ENCODE measurements at places on chromosomes 4 and X.

- peak; percentile 39 for DNase-seq
Measured at GRCh38 chr4:185127021-185127925, 15.8 kb upstream of the SLC25A4 start.

GRCh38 chr4:128775477-128775876 is 34.0 kb upstream of the JADE1 start:
- no peak for DNase-seq

- DNase-seq, result no peak
Measured at GRCh38 chrX:96682516-96682915, 2.1 kb upstream of the DIAPH2 start.

GRCh38 chrX:47178337-47178736 is 15.3 kb upstream of the UBA1 start:
- no peak for DNase-seq

- DNase-seq, result no peak
Measured at GRCh38 chr4:62156205-62156604, 956.1 kb downstream of the ADGRL3 start.

- DNase-seq, result no peak
Measured at GRCh38 chr4:164924670-164925238, 47.8 kb downstream of the APELA start.

DNA sequence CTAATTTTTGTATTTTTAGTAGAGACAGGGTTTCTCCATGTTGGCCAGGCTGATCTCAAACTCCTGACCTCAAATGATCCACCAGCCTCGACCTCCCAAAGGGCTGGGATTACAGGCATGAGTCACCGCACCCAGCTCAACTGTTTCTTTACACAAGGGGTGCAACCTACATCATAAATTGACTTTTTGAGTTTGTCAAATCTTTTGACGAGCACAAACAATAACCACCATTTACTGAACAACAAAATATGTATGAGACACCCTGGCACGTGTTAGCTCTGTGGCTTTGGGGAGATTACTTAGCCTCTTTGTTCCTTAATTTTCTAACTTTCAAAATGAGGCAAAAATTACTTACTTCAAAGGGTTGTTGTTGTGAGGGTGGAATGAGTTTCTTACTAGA is 23.5 kb upstream of the SLC34A2 start:
- no peak for DNase-seq

GRCh38 chr4:13349096-13349495 is 135.0 kb downstream of the RAB28 start:
- DNase-seq, result no peak

- no peak for DNase-seq
Measured at GRCh38 chr4:55499495-55499894, 47.2 kb downstream of the CLOCK start.

- no peak for DNase-seq
Measured at GRCh38 chrX:7946960-7947359, 19.7 kb upstream of the PNPLA4 start.

DNA sequence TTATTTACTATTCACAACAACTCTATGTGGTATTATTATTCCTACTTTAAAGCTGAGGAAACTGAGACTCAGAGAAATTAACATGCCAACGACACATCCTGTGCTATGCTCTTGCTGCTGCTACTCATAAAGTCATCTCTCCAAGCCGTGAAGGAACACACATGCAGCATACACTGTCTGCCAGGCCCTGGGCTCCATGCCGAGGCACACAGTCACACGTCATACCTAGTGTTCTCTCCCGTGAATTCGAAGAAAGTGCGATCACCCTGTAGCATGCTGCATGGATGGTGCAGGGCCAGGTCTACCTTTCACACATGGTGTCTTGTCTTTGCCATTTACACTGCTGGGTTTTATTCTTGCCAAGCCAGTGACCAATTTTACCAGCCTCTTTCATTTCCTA is 34.1 kb downstream of the TBC1D1 start:
- no peak for DNase-seq

- DNase-seq, result no peak
Measured at GRCh38 chr4:139523076-139523475, 32.9 kb downstream of the SETD7 start.

DNA sequence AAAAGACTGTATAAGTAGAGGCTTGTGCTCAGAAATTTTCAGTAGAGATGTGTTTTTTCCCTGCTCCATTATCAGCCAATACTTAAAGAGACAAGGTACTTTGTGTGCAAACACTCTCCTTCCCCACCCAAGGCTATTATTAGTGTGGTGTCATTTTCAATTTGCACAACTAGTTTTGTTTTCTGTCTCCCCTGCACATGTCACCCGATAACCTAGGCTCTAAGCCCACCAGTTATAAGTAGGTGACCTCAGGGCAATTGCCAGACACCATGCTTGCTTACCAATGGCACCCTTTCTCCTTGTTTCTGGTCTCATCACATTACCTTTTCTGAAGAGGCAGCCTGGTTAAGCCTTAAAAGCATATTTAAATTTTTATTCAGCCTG is 8.0 kb upstream of the GUCY1A1 start:
- DNase-seq, result no peak

DNA sequence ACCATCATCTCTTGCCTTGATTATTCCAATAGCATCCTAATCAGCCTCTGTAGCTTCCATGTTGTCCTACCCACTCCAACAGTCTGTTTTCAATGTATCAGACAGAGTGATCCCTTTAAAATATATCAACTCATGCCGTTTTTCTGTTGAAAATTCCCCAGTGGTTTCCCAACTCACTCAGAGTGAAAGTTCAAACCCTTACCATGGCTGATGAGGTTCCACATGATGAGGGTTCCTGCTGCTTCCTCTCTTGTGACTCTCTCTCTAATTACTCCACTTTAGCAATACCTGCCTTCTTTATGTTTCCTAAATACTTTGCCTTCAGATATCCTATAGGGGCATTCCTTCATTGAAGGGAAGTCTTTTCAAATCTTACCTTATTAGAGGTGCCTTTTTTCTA is 334.7 kb downstream of the PPP1R2C start:
- DNase-seq, result no peak

GRCh38 chr4:152132776-152133175 is 372.0 kb upstream of the GATB start:
- no peak for DNase-seq

DNA sequence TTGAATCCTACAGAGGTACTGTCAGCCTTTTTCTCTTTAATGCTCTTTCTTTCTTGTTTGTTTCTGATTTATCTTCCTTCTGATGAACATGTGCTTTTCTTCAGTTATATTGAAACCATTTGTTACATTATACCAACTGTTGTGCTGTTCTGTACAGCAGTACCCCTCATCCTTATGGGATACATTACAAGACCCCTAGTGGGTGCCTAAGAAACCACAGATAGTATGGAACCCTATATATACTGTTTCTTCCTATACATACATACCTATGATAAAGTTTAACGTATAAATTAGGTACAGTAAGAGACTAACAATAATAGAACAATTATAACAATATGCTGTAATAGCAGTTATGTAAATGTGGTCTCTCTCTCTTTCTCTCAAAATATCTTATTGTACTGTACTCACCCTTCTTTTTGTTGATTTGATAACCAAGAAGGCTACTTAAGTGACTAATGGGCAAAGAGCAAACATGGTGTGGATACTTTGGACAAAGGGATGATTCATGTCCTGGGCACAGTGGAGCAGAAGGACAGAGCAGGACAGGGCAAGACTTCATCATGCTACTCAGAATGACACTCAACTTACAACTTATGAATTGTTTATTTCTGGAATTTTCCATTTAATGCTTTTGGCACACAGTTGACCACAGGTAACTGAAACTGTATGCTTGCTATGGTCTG is 10.7 kb upstream of the YIPF7 start:
- DNase-seq, result no peak

DNA sequence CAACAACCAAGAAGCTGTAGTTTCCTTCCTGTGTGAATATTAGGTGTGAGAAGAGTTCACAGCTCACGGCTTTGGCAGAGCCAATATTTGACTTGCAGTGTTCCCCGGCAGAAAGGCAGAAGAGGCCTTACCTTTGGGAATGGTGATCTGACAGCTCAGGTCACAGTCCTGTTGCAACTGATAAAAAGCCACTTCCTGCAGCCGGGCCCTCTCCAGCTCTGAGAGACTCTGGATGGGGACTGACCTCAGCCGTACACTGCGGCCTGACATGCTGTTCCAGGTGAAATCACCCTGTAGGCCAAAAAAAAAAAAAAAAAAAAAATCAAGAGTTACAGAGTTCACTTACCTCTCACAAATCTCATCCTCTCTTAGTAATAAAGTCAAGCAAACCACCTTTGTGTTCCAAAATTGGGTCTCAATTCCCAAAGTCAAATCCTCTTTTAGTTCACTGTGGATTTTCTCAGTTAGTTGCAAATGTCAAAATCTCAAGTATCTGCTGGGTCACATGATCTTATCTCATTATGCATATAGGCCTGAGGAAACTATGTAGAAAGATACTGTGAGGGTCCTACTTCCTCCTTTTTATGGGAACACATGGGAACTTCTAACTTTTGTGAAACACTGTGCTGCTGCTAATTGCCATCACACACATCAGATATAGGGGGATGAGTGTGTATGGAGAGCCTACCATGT is 38.6 kb upstream of the AMELX start:
- no peak for DNase-seq

DNA sequence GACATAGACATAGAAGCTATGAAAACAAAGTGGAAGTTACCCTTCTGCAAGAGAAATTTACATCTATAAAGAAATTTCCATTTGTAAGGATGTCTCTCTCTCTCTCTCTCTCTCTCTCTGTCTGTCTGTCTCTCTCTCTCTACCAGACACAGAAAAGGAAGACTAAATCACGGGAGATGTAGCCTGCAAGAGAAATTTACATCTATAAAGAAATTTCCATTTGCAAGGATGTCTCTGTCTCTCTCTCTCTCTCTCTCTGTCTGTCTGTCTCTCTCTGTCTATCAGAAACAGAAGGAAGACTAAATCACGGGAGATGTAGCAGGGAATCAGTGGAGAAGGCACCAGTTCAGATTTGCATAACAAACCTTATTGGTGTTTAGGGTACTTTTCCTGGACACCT is 65.6 kb upstream of the CTSO start:
- no peak for DNase-seq

DNA sequence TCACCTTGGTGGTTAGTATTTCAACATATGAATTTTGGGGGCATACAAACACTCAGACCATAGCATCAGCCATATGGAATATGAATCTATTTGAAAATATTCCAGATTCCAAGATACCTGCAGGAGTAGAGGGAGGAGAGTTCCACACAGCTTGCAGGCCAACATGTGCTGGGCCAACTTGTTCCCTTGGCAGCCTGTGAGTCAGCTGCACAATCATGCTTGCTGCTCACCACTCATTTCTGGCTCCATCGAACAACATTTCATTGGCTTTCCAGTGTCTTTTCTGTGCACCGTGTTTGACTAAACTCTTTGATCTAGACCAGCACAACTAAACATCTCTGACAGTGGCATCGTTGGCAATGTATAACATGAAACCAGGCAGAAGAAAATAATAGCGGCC is 282.5 kb upstream of the RASGEF1B start:
- DNase-seq, result no peak
